ENCODE measurements at places on chromosomes 6 and 20.

DNA sequence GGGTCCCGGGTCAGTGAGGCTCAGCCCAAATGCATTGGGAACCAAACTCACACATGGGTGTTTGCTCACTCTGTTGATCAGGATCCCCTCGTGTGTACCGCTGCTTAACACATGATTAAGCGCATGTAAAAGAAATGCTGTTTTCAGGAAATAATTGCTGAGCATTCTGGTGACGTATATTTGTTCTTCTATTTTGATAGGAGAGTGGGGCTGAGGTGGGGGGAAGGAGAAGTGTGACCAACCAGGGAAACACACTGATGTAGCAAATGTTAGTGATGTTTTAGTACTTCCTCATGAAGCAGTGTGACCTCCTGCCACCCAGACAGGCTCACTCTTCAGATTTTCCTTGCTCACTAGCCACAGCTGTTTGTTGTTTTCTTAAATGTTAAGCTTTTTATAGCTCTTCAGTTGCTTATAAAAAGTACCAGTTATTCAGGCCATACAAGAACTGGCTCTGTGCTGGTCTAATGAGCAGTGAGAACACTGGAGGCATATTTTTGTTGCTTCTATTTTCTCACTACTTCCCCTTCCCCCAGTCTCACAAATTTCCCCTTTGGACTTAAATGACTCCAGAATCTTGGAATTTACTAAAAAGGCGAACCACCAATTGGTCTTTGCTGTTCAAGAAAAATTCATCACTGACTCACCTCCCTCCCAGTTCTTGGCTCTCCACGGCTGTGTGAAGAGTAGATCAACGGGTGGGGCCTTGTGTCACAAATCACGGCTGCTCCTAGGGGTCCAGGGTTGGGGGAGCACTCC is 79.2 kb upstream of the BACH2 start:
- no peak for DNase-seq

- DNase-seq, result peak; percentile 51
Observed at GRCh38 chr6:131135244-131136020, at the start of gene AKAP7. Gene AKAP7 (plus strand): TSS chr6:131135467. CDS start chr6:131135764, 297 bp downstream.

GRCh38 chr6:135162678-135163439 is 18.2 kb upstream of the MYB start:
- peak; percentile 30 for DNase-seq

DNA sequence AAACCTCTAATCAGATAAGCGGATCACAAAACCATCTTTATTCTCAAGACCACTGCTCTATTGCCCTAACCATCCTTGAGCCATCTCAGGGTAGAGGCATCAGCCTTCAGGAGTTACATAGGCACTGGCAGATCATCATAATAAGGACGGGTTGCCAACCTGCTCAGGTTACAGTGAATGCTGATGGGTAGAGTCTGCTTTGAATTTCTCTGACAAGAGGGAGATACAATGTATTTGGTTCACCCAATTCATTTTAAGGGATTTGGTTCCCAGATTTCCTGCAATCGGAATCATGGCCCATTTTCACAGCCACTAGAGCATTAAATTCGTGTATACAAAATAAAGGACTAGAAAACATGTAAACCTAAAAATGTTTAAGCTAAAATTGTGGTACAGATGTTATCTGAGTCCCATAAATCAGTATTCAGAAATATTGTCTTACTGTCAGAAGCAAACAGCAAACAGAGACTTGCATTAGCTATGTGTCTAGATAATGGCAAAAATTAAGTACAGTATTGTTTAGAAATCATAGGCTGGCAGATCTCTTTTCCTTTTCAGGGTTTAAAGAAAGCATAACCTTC is 41.9 kb upstream of the TMEM170B start:
- no peak for DNase-seq

GRCh38 chr6:145532361-145532760 is 203.0 kb downstream of the EPM2A start:
- no peak for DNase-seq

DNA sequence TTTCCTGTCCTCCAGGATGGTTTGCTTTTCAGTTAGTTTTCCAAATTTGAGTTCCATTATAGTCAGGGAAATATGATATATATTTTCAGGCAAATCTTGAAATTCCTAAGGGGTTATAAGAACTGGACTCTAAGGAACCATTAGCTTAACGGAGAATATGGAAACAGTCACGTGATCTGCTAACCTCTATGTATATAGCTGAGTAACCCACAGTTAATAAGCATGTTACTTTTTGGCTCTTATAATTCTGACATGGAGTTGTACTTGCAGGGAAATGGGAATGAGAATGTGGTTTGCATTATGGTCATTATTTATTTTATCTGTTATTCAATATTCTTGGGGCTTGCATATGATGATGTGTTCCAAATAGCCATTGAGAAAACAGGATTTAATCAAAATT is 23.3 kb downstream of the SOBP start:
- DNase-seq, result no peak

DNA sequence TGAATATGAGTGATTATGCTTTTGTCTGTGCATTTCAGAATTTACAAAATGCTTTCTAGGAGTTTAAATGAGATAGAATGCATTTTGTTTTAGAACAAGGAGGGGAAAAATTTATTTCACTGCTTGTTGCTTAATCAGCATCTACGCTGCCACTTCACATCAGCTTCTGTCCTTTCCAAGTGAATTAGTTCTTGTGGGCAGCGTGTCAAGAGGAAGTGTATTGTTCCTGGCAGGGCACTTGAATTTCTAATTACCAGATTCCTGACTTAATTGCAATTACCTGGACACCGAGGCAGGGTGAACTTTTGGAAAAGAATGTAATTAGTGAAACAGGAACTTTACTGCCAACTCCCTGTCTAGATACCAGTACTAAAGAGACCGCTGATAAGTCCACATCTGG is 263.5 kb downstream of the TMEM242 start:
- DNase-seq, result no peak

- peak; percentile 47 for DNase-seq
Observed at GRCh38 chr6:16704401-16705045, 56.7 kb downstream of the ATXN1 start.

- DNase-seq, result no peak
Observed at GRCh38 chr6:54802775-54803634, 43.6 kb upstream of the FAM83B start.

DNA sequence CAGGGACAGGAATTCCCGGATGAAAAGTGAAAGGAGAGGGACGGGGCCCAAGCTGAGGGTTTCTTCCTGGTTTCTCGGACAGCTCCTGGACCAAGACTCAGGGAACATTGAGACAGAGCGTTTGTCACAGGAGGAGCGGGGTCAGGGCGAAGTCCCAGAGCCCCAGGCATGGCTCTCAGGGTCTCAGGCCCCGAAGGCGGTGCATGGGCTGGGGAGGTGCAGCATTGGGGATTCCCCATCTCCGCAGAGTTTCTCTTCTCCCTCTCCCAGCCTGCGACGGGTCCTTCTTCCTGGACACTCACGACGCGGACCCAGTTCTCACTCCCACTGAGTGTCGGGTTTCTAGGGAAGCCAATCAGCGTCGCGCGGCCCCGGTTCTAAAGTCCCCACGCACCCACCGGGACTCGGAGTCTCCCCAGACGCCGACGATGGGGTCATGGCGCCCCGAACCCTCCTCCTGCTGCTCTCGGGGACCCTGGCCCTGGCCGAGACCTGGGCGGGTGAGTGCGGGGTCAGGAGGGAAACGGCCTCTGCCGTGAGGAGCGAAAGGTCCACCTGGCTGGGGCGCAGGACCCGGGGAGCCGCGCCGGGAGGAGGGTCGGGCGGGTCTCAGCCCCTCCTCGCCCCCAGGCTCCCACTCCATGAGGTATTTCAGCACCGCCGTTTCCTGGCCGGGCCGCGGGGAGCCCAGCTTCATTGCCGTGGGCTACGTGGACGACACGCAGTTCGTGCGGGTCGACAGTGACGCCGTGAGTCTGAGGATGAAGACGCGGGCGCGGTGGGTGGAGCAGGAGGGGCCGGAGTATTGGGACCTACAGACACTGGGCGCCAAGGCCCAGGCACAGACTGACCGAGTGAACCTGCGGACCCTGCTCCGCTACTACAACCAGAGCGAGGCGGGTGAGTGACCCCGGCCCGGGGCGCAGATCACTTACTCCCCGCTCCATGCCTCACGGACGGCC is 54.6 kb upstream of the POLR1H start:
- no peak for DNase-seq

GRCh38 chr6:51350308-51350904 is 531.7 kb downstream of the TFAP2B start:
- no peak for DNase-seq

DNA sequence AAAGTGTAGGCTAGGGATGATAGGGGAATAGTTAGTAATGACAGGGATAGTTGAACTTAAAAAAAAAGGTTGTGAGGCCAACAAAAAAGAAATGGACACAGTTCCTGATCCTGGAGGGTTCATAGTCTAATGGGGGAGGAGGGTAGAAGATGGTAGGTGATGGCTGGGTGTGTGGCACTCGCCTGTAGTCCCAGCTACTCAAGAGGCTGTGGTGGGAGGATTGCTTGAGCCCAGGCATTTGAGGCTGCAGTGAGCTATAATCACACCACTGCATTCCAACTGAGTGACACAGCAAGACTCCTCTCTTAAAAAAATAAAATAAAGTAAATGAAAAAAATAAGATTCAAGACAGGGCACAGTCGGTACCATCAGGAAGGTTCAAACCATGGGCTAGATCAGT is 2.4 kb upstream of the MICB start:
- no peak for DNase-seq

- no peak for DNase-seq
Observed at GRCh38 chr6:127115746-127116145, 2.7 kb upstream of the RSPO3 start.

DNA sequence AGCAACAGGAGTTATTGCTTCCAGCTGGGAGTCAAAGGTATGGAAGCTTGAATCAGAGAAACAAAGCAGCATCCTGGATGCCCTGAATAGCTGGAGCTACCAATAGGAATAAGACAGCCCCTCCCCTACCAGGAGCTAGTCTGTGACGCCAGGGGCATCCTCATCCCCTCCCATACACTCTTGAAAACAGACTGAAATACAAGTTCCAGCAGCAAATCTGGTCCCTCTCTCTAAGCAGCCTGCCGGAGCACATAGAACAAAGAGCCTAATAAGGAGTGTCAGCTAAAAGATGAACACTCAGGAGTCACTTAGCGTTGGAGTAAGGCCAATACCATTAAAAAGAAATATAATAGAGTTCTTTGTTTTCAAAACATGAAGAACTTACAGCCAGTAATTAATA is 25.6 kb downstream of the FILIP1 start:
- no peak for DNase-seq

DNA sequence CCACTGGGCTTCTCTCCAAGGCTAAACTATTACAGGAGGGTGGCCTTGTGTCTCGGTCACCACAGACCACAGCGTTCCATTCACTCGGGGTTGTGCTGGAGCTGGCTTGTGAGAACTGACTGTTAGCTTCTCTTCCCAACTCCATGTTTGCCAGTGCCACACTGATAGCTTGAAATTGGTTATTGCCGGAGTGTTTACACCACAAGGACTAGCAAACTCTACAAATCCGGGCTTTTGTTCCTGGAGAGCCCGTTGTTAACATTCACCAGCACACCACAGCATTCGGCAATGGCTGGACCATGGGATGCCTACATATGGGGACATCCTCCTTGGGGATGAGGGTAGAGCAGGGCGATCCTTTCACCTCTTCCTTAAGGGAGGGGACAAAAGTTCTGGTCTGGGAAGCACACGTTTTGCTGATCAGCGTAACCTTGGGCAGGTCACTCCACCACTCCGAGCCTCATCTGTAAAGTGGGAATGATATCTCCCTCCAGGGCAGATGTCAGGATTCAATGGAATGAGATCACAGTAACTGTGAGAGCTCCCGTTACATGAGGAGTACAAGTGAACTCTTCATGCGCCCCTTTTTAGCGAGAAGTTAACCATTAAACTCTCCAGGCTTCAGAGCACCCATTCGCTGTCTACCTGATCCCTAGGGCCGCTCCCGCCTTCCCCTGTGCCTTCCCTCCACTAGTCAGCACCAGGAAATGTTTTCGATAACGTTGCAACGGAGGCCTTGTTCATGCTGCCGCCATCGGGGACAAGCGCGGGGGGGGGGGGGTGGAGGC is 41.7 kb upstream of the TTPAL start:
- no peak for DNase-seq

DNA sequence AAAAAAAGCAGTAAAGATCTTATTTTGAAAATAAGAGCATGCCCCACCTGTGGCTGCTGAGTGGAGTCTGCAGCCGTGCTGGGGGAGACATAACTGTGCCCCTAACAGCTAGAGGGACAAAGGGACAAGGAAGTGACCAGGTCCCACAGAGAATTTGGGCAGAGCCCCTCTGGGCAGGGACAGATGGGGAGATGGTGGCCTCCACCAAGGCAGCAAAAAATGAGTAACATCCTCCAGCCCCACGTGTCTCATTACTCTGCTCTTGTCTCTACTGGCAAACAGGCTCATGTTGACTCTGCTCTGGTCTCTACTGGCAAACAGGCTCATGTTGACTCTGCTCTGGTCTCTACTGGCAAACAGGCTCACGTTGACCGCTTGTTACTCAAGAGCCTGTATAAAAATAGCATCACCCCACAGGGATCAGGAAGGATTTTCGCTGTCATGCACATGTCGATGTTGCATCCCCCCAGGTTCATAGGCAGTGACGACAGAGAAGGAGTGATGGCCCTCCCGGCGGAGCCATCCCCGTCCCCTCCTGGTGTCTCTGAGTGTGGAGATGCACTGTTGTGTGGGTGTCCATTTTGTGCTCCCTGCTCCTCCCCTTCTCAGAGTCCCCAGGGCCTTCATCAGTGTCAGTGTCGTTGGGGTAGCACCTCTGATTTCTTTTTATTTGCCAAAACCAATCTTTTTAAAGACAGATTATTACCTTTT is 17.3 kb upstream of the PCMTD2 start:
- no peak for DNase-seq

- DNase-seq, result no peak
Observed at GRCh38 chr20:3876676-3877075, 12.5 kb upstream of the PANK2 start.

DNA sequence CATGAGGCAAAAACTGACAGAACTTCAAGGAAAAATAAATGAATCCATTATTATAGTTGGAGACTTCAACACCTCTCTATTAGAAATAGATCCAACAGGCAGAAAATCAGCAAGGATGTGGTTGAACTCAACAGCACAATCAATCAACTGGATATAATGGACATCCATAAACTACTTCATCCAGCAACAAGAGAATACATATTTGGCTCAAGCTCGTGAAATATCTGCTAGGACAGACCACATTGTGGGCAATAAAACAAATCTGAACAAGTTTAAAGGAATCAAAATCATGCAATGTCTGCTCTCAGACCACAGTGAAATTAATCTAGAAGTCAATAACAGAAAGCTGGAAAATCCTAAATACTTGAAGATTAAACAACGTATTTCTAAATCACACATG is 362.6 kb downstream of the CD109 start:
- DNase-seq, result no peak

Data from stimulated activated CD4-positive, alpha-beta T cell treated with anti-CD3 and anti-CD28 coated beads, Interleukin-4, amount 100 ng/mL, for 4 hours (primary cell).